Stimulated activated naive CD8-positive, alpha-beta T cell treated with anti-CD3 and anti-CD28 coated beads, Interleukin-15, Interleukin-2, amounts not matched to agents 100 U/mL and 50 U/mL, for 24 hours (primary cell): ENCODE measurements at places on chromosomes 2 and 18.
A peak's percentile ranks its signal among the peaks of the same experiment; 100 is the strongest.

GRCh38 chr2:200172944-200173581, 133.4 kb upstream of the SPATS2L start:
- DNase-seq: no peak

DNA sequence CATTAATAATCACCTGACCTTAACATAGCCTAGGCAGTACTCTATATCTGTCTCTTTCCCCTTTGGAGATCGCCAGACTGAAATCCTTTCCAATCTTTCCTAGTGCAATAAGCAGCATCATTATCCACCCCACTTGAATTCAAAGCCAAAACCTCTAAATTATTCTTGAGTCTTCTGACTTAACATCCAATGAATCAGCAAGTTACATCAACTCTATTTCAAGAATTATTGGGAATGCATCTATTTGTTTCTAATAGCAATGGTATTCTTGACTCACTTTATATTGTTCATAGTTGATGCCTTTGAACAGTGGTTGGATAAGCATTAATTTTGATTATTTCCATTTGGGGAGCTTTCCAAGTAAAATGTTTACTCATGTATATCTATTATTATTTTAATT, 144.8 kb downstream of the ZNF804A start:
- no peak for DNase-seq

DNA sequence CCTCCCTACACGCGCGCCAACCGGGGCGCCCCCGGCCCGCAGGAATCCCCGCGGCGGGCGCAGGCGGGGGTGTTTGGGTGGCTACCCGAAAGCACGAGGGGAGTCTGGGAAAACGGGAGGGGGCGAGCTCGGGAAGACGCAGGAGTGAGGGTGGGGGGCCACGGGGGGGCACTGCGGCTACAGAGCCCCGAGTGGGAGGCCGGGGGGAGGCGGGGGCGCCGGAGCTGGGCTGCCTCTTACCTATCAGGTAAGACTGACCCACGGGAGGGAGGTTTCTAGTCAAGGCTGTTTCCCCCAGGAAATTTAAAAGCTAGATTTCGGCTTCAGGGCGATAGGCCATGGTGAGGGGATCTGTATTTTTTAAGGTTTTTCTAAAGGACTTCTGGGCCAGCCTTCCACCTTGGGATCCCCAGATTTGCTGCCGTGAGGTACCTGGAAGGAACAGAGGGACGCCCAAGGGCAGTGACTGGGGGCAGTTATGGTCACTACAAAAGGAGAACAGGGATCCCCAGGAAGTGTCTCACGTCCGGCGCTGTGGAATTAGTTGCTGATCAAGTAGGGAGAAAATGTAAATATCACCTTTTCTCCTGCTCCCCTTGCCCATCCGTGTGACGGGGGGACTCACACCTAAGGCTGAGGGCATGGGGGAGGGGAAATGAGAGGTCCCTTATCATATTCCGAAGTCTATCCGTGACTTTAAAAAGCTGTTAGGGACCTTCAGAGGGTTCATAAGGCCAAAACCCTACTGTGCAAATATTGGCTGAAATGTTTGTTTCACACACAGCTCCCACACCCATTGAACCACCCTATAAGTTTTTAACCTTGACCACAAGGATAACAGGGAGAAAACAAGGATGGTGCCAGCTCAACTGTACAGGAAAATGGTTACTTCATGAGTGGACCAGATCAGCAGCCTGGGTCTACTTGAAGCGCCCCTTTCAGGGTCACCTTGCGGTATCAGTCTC, 638 bp upstream of the IRS1 start:
- no peak for DNase-seq

GRCh38 chr2:77016443-77017354, 505.5 kb downstream of the LRRTM4 start:
- no peak for DNase-seq

DNA sequence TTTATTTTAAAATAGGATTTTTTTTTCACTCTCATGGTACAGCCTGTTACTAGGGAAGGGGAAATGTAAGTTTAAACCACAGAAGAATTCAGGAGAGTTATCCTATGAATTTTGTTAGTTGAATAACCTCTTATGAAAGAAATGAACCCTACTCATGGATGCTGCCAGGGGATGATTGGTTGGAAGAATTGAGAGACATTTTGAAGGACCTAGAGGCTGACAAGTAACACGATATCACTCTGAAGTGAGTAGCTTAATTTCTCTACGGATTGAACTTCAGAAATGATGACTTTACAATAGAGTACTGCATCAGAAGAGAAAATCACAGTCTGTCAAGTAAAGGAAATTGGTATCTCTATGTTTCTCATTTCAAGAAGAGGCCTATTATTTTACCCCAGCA, 1346.2 kb downstream of the SUCLG1 start:
- no peak for DNase-seq

DNA sequence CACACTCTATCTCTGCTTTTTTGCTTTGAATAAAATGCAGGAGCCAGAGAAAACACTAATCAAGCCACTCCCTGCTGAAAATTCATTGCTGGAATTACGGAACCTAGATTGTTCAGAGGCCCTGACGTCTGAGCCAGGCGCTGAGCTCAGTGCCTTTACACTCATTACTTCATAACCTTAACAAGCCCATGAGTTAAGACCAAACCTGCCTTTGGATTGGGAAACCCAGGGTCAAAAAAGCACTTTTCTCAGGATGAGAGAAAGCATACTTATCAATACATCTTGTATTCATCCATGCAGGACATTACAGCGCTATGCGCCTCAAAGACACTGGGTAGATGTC, 762 bp downstream of the INO80C start:
- peak; percentile 17 for DNase-seq

DNA sequence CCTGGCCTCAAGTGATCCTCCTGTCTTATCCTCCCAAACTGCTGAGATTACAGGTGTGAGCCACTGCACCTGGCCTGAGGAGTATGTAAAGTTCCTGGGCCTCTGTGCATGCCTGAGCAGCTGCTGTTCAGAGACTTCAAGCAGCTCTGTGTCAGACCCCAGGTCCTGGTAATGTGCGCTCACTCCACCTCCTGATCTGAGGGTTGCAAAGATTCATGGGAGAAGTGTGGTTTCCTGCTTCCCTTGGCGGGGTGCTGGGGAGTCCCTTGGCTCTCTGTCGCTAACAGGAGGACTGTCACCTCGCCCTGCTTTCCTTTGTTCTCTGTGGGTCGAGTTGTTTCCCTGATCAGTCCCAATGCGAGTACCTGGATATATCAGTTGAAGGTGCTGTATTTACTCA, 8.6 kb upstream of the IL36A start:
- peak; percentile 60 for DNase-seq
